ENCODE measurements at places on chromosomes 3 and 15.

- DNase-seq = no peak
Measured at GRCh38 chr3:54393150-54393549, 270.8 kb downstream of the CACNA2D3 start.

- no peak for DNase-seq
Measured at GRCh38 chr15:37143351-37143750, 43.0 kb upstream of the MEIS2 start.

- DNase-seq = no peak
Measured at GRCh38 chr3:161070252-161070930, 34.8 kb downstream of the B3GALNT1 start.

- DNase-seq = no peak
Measured at GRCh38 chr15:39584662-39585388, 3.9 kb downstream of the THBS1 start.

DNA sequence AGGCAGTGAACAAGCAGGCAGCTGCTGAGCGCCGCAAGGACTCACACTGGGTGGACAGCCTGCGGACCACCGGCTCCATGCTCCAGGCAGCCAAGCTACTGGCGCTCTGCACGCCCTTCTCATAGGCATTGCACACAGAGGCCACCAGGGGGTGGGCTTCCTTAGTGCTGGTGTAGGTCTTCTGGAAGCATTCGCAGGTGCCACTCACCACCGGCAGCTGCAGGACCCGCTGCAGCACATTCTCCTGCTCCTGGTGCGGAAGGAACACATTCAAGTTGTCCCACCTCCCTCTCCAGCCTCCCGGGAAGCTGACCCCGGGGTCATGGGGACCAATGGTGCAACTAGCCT lies 6.0 kb downstream of the PLIN1 start:
- DNase-seq = no peak

DNA sequence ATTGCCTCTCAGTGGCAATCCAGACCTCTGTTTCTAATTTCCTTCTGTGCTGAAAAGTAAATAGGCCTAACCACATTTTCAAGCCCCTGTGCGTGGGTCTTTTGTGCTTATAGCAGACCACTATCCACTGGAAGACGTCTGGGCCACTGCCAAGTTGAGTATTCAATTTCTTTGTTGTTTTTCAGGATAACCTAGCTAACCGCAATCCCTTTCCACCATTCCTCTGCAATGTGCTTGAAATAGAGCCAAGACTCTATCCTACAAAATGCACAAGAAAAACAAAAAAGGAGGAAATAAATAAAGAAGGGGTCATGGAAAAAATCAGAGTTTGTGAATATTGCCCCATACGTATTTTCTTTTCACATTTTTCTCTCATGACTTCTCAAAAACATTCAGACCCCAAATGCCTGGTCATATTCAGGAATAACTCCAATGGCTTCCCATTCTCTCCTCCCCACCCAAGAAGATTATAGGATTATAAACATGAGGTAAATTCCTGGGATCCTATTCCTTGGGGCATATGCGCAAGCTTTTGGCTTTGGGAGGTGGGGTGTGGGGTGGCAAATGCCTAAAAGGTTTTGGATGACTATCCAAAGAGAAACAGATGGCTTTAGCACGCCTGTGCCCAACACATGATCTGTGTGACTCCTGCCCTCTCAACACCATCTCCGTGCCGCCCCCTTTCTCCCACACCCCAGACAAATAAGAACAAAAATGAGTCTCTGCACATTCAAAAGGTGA lies 217.9 kb upstream of the THBS1 start:
- no peak for DNase-seq

DNA sequence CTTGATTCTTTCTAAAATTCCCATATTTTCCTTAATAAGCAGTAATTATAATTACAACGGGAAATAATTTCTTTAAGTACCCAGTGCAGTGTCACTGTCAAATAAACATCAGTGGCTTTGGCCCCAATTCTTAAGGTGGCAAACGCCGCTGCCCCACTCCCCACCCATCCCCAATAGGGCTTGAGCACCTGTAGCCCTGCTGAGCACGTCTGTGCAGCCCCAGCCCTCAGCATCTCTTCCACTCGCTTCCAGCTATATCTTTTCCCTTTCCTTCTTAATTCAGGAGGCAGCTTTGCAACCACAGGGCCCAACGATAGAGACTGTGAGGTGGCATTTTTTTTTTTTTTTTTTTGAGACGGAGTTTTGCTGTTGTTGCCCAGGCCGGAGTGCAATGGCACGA lies 9.0 kb downstream of the PPM1M start:
- no peak for DNase-seq

- DNase-seq = no peak
Measured at GRCh38 chr3:143306407-143306806, 186.8 kb downstream of the CHST2 start.

DNA sequence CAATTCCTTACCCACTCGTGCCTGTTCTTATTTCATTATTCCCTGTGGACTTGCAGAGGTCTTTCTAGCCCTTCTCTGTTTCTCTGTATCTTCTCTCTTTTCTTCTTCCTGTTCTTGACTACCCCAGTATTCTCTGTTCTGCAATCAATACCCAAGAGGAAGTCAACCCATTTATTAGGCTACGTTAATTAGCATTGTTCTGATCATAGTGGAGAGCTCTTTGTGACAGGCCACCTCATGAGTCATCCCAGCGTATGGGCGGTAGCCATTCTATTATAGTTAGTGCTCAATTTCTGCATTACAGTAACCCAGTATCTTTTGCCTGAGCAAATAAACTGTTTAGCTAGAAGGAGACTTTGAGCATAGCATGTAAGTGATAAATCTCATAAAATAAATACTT lies 259.5 kb upstream of the GRM7 start:
- no peak for DNase-seq

All from activated naive CD4-positive, alpha-beta T cell treated with anti-CD3 and anti-CD28 coated beads, Interleukin-2, amount 50 U/mL, for 16 hours (primary cell).